ENCODE measurements at places on chromosomes 2 and 18.

GRCh38 chr2:20818820-20819219, 4.1 kb downstream of the LDAH start:
- no peak for DNase-seq

DNA sequence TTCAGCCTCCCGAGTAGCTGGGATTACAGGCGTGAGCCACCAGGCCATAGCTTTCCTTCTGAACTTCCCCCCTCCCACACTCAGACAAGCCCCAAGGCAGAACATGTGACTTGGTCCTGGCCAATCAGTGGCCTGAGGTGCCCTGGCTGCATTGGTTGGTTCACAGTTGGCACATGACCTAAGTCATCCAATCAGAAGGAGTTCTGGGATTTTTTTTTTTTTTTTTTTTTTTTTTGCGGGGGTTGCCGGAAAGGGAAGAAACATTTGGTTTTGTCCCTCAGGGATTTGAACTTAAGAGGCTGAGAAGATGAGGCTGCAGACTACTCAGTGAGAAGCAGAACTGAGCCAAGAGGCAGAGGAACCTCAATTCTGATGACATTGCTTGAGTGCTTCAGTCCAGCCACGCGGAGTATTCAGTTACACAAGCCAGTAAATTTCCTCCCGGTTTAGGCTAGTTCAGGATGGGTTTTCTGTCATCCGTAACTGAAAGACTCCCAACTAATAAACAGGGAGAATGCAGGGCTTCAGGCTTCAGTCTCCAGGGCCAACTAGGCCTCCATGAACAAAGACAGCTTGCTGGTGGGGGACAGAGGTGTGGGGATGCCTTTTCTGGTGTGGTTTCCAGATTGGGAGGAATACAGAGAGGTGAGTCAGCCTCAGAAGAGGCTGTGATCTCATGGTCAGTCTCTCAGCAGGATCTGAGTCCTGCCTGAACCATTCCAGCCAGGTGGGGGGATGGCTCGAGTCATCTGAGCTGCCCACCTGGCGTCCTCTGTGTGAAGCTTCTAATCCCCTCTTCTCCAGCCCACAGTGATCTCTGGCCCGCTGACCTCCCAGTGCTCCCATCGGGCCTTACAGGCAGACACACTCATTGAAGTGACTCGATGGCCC, 9.2 kb downstream of the PTMA start:
- peak; percentile 61 for DNase-seq

DNA sequence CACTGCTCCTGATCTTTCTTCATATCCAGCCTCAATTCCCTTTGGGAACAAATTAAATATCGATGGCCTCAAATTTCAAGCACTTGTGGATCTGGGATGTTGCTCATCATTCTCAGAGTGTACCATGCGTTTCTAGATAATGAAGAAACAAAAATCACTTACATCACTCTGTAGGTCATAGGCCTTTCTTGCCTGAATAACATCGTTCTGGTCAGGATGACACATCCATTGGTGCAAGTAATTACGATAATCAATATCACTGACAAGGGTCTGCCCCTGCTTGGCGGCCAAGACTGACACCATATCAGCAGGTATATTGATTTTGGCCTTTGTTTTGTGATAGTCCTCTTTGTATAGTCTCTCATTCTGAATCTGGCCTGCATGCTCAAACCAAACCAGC, 157.3 kb downstream of the RIF1 start:
- no peak for DNase-seq

- peak; percentile 90 for DNase-seq
Observed at GRCh38 chr2:109126501-109126860, 2.5 kb upstream of the SH3RF3 start.

DNA sequence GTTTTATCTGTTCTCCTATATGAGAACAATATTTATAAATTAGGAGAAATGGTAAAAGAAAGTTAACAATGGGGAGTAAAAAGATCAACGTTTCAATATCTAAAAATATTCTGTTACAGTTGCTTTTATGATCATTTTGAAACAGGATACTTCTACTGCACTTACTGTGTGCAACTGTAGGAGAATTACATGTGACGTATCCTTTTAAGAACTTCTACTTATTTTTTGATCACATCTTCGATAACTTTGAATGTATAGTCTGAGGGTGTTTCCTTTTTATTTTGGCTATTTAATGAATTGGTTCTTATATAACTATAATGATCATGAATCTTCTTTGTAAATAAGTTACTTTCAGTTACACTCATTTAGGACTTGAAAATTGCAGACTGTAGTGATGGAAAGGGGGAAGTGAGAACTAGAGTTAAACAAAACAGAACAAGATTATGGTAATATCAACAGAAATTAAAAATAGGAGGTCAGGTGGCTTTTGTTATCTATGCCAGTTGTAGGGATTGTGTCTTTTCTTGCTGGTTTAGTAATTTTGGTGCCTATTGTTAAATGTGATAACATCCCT, 109.9 kb downstream of the MSTN start:
- DNase-seq: no peak

DNA sequence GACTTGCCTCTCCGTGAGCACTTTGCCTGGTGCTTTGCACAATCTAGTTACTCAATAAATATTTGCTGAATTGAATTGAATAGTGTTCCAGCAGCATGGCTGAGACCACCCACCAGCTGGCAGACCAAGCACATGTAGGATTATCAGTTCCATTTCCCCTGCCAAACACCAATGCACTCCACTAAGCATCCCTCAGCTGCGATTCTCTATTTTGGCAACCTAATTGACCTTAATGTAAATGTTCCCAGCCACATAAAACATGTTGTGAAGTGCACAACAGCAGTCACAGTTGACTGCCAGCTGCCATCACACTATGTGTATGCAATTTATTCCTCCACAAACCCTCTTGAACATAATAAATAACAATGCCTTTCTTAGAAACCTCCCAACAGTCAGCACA, 1879.4 kb upstream of the PIK3C3 start:
- DNase-seq: no peak

DNA sequence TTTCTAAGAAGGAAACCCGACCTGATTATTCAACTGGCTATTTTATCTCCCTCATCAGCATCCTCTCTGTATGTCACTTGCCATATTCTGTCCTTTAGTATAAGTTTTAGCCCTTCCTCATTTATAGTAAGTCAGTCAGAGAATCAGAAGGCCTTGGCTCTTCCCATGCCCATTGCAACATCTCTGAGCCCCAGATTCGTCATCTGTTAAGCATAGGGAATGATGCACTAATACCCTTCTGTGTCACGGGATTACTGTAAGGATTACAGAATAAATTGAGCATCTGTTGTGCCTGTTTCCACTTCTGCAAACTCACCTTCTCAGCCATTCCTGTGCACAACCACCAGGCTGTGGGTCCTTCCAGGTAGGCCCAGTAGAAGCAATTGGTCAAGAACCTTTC, 258.1 kb upstream of the RAB12 start:
- no peak for DNase-seq

GRCh38 chr18:47883771-47884413, 46.6 kb downstream of the SMAD2 start:
- DNase-seq: peak; percentile 62

DNA sequence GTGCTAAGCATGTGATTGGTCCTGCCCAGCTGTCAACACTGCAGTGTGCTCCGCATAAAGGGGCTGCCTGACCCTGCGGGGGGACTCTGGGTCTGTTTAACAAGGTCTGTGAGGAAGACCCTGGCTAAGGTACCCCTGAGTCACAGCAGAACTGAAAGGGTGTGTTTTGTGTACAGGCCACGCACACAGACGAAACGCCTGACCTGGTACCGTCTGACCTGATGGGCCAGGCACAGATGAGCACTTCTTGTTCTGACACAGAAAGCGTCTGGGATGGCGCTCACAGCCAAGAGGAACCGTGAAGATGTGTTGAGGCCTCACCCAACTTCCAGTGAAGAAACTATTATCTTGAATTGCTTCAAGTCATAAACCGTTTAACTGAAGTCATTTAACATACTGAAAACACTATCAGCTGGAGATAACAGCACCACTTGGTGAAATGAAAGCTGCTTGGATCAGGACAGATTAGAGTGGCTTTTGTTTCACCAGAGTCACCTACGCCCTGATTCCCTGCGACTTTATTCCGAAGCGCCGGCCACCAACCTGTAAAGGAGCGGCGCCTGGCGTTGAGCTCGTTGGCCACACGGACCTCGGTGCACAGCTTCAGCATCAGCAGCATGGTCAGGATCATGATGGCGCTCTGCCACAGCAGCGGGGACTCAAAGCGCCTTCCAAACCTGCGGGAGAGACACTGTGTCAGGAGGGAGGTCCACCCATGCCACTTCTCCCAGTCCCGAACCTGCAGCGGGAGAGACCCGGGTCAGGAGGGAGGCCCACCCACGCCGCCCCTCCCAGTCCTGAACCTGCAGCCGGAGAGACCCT, 8.5 kb downstream of the SLC66A2 start:
- no peak for DNase-seq

GRCh38 chr2:46989491-46990230, 74.1 kb upstream of the MCFD2 start:
- DNase-seq: no peak

DNA sequence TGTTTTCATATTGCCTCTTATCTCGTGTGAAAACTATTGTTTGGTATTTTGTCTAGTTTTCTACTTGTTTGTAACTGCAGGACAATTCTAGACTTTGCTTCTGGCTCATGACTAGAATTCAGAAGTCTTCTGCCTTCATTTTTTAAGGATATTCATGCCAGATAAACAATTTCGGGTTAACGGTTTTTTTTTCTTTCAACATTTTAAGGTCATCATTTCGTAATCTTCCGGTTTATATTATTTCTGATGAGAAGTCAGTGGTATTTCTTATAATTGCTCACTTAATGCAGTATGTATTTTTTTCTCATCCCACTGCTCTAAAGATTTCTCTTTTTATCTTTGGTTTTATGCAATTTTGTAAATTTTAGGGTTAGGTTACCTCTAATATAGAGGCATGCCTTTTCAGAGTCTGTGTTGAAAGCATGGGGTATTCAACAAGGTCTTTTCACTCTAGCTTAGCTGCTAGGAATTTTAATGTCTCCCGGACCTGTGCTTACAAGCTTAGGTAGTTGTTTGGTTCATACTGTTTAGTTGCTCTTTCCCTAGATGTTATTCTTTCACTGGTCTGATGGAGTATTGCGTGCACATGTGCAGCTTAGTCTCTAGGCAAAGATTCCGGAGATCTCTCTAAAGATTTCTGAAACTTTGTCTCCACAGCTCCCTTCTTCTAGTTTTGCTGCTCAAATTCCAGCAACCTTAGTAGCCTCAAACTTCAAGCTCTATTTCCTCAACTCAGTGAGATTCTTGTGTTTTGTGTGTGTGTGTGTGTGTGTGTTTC, 198.1 kb downstream of the MCFD2 start:
- peak; percentile 49 for DNase-seq

GRCh38 chr2:23772684-23773083, 154.2 kb downstream of the ATAD2B start:
- no peak for DNase-seq

- no peak for DNase-seq
Observed at GRCh38 chr2:217681791-217682190, 321.0 kb downstream of the TNS1 start.

DNA sequence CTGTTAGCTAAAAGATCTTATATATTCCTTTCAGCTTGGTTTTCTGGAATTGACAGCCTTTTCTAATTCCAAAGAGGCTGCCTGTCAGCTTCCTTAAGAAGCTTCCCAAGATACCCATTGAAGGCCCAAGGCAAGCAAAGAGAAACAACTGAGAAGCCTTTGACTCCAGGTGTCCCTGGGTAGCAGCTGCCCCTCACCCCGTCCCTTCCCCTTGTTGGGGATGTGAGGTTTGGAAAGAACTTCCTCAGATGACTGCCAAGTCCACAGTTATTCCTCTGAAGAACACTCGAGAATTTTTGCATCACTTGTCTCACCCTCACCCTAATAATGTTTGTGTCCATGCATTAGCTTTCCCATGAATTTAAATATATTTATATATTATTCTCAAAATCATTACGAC, 13.3 kb downstream of the MAPRE3 start:
- no peak for DNase-seq

- DNase-seq: peak; percentile 52
Observed at GRCh38 chr2:174888146-174888545, 117.0 kb downstream of the CHN1 start.

GRCh38 chr2:149100739-149101699, 62.5 kb downstream of the LYPD6B start:
- no peak for DNase-seq

GRCh38 chr2:137873536-137874244, 90.6 kb upstream of the HNMT start:
- no peak for DNase-seq

DNA sequence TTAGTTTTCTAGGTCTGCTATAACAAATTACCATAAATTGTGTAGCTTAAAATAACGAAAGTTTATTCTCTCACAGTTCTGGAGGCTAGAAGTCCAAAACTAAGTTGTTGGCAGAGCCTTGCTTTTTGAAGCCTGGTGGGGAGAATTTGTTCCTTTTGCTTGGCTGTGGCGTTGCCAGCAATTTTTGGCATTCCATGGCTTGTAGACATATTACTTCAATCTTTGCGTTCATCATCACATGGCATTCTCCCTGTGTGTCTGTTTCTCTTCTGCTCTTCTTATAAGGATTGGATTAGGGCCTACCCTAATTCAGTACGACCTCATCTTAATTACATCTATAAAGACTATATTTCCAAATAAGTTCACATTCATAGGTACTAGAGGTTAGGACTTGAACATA, 217.7 kb downstream of the MBD5 start:
- DNase-seq: peak; percentile 25

GRCh38 chr2:61959381-61960293, 54.2 kb downstream of the COMMD1 start:
- no peak for DNase-seq

- no peak for DNase-seq
Observed at GRCh38 chr18:10210057-10210633, 244.3 kb upstream of the APCDD1 start.

DNA sequence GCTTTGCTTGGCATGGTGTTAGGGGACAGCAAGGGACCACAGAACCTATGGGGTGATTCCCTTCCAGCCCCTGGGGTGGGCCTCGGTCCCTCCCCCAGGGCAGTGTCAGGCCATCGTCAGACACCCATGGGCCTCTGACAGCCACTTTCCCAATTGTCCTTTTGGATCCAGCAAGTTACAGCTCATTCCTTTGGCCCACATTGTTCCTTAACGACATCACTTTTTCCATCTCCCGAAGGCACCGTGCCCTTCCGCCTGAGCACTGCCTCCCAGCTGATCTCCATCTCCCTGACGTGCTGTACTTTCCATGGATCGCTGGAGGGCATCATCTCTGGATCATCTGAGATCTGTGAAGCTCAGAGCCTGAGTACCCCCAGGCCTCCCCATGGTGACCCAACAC, 10.4 kb upstream of the KCNK3 start:
- no peak for DNase-seq
